ENCODE measurements at places on chromosomes 1 and 21.
A peak's percentile ranks its signal among the peaks of the same experiment; 100 is the strongest.

DNA sequence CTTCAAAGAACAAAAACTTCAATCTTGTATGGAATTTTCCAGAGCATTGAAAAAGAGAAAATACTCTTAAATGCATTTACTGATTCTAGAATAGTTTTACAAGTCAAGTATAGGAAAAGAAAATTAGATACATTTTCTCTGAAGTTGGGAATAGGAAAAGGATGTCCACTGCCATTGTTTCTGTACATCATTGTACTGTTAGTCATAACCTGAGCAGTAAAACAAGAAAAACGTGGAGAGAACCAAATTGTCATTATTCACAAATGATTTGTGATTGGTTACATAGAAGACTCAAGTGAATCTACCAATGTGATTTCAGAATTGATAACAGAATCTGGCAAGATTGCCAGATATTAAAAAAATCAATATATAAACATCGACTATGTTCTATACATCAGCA lies 27.4 kb downstream of the PRKACB start:
- DNase-seq: no peak

GRCh38 chr1:215865060-215865459 lies 298.0 kb downstream of the KCTD3 start:
- no peak for DNase-seq

DNA sequence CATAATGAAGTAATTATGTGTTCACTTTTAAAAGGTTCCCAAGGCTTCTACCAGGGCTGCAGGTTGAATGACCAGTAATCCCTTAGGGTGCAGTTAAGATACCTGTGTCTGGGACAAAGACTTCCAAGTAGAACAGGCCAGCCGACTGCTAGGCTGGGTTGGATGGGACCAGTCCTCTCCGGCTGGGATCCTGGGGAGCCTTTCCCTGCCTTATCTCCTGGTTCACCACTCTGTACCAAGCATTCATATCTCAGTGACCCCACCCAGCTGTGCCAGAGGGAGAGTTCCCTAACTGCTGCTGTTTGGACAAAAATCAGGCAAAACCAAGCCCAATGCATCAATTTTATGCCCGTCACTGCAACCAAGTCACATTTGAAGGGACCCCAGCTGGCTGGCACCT lies 116.2 kb upstream of the ATP1A1 start:
- no peak for DNase-seq

DNA sequence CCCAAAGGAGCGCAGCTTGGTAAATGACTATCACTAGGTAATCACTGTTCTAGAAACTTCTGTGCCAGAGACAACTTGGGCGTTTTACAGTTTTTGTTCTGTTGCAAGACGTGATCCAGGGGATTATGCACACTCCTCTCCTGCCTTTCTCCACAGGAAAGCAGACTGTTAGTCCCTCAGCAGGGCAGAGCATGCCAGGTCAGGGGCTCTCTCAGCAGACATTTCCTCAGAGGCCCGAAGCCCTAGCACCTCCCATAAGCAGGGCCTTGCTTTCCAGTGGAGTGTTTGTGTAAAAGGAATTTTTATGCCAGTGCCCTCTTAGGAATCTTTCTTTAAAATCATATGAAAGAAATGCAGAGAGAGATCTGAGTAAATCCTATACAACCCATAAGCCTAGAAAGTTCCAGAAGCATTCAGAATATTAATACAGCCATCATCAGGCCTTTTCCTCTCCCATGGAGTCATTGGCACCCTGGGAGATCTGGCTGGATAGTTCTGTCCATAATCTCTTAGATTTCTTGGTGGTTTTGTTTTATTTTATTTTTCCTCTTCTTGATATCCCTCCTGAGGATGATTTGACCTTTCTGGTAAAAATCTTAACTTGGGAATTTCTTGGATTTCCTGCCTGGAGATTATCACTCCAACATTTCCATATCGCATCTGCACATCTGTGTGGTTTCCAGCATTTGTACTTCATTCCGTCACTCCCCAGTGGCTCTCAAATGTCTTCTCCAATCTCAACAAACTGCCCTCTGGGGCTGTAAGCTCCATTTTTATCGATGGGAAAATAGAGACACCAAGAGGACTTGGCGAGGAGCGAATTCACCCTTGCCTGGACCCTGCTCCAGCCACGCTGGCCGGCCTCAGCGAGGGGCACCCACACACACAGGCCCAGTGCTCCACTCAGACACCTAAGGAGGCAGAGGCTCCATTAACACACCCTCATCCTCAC lies 116.1 kb downstream of the PSMG1 start:
- no peak for DNase-seq

- DNase-seq: peak; percentile 39
These were observed 3.8 kb upstream of the RGSL1 start for GRCh38 chr1:182446033-182446669.

DNA sequence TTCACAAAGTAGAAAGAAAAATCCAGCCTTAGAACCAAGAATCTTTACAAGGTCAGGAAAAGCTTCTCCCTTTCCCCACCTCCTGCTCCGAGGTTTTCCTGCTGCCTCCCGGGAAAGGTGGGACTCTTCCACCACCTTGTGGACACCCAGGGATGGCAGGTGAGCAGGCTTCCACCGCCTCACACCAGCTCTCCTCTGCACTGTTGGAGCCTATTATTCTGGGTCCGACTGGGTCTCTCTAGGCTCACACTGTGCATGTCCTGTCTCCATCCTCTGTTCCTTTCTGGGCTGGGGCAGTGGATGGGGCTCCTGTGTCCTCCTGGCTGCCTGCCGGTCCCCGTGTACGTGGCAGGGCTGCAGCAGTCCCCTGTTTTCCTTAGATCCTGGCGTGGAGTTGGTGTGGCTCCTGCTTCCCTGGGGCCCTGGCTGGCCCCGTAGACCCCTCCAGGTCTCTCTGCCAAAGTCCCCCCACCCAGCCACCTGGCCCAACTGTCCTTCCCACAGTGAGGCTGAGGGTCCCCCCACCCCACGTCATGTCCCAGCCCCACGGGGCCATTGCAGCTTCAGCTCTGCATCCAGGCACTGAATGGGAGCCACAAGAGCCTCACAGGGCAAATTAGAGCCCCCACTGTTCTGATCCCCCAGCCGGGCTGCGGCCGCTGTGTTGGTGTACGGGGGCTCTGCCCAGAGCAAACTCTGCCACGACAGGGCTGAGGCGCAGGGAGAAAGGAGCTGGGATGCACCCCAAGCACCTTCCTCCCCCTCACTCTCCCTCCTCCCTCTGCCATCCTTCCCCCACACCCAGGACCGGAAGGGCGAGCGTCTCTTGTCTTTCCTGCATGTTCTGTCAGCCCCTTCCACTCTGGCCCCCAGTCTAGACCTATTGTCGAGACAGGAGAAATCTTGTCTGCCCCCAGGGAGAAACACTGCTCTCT lies 3.3 kb upstream of the SLC45A1 start:
- DNase-seq: peak; percentile 79

- DNase-seq: no peak
These were observed 36.6 kb downstream of the HUNK start for GRCh38 chr21:31909153-31910073.

GRCh38 chr1:107949467-107950253 lies 15.3 kb downstream of the VAV3 start:
- no peak for DNase-seq

DNA sequence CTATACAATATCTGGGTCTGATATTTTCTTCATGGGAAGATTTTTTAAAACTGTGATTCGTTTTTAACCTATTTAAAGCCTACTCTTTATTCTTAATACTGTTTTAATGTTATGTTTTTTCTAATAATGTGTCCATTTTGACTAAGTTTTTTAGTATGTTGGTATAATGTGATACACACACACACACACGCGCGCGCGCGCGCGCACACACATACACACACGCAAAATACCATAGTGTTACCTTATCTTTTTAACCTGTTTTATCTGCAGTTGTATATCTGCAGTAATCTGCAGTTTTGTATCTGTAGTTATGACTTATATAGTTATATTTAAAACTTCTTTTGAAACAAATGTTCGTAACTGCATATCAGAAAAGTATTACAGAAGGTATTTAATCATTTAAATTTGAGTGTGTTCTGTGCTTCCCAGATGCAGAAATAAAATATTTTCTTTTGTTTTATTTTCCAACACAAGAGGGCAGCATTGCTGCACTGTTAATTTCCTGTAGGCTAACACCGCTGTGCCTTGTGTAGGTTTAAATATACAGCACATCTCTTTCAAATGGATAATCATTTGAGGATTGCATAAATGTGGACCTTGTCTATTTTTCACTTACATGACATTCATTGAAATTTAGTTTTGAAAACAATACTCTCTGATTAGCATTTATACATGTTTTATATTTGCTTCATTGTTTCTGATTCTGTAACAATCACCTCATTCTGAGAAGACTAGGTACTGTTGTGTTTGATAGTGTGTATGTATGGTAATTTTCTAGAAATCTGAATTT lies 166.1 kb downstream of the PDE4B start:
- DNase-seq: peak; percentile 68

GRCh38 chr1:178646821-178647220 lies 78.2 kb upstream of the RALGPS2 start:
- DNase-seq: no peak

- no peak for DNase-seq
These were observed 122.1 kb upstream of the SERBP1 start for GRCh38 chr1:67552336-67552759.

GRCh38 chr1:33459691-33460090 lies 12.8 kb upstream of the ZSCAN20 start:
- DNase-seq: no peak

DNA sequence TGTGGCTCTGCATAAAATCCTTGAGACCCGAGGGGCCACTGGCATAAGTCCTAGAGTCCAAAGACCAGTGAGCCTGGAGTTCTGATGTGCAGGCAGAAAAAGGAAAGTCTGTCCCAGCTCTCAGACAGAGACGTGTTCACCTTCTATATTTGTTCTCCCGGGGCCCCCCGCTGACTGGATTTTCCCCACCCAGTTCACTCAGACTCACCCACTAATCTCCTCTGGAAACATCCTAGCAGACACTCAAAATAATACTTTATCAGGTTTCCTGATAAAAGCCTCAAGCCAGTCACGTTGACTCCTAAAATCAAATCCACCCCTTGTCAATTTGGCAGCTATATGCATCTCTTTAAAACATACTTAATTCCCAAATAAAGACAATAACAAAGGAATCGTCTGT lies 1084.2 kb upstream of the NCAM2 start:
- DNase-seq: no peak

GRCh38 chr1:23644555-23644866 lies 47.1 kb upstream of the RPL11 start:
- no peak for DNase-seq

DNA sequence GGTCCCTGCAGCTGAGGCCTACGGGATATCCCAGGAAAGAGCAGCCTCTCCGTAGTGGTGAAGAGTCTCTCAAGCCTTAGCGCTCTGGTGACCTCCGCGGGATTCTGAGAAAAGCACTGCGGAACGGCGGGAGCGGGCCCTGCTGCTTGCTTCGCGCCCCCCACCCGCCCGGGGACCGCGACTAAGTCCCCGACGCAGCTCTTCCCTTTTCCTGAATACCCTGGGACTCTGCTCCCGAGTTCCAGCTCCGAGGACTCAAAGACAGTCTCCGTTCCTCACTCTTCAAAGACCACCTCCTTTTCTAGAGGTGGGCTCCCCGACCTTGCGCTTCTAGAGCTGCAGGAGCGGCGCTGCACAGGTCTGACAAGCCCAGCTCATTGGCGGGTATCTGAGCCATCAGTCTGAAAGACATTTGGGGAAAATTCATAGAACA lies 3.6 kb upstream of the PRRX1 start:
- no peak for DNase-seq

DNA sequence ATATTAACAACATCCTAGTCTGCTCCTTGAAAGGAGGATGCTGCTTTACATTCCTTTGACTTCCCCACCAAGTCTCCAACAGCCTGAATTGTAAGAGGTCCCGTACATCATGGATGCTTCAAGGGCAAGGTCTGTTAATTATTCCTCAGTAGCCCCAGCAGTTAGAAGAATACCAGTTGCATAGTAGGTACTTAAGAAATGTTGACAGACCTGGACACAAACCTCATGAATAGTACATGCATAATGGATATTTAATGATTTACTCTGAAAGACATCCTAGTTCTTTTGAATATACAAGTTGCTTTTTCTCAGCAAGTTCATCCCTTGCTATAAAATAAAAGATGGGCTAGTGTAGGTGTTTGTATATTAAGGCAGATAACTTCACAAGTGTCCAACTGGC lies 112.1 kb upstream of the DPYD start:
- no peak for DNase-seq

DNA sequence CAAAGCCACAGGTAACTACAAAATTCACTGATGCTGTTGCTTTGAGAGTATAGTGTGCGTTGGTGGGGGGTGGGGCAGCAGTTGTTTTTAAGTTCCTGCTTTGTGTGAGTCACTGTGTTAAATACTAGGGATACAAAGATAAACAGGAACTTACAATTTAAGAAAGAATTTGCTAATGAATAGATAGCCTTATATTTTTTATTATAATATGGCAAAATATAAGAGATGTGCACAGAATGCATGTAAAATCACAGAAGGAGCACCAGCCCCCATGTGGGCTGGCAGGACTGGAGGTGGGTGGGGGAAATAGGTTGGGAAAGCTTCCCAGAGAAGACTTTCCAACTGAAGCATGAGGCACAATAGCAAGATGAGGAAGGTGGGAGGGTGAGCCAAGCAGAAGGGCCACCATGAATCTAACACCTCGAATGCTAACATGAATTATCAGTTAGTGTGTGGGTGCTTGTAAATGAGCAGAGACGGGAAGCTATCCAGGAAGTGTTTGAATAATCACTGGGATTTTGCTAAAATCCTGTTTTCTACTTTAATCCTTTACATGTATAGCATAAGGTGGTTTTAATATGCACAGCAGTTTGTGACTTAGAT lies 57.0 kb upstream of the RAVER2 start:
- DNase-seq: no peak

DNA sequence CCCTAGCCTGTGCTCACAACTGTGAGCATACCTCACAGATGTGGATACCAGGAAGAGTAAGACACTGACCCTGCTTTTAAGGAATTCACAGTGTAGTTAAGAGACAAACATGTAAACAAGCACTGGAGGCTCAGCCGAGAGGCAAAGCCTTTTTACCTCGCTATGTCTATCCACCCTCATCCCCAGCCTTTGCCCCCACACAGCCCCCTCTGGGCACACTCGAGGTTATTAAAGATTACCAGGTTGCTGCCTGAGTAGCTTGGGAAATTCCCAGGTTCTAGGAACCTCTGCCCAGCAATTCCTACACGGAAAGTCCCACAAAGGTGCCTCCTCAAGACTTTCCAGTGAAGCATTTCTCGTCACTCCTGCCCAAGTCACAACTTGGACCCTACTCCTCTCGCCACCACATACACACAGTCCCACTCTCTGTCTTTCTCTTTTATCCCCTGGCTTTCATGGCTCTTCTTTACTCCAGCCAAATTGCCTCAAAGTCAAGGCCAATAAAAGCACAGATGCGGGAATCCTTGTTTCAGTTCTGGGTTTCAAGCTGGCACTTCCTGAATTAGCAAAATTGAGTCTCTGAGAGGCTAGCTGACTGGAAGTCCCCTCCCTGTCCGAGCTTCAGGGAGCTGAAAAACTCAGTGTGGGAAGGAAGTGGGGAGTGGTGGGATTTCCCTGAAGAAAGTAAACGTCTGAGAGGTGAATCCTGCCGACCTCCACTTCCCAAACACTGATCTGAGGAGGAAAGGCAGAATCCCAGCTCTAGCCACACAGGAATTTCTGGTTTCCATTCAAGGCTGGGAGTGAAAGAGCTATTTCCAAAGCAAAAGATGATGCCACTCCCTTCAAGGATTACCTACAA lies 7.6 kb downstream of the DENND2D start:
- DNase-seq: no peak
